ENCODE measurements at places on chromosomes 5 and 9.

DNA sequence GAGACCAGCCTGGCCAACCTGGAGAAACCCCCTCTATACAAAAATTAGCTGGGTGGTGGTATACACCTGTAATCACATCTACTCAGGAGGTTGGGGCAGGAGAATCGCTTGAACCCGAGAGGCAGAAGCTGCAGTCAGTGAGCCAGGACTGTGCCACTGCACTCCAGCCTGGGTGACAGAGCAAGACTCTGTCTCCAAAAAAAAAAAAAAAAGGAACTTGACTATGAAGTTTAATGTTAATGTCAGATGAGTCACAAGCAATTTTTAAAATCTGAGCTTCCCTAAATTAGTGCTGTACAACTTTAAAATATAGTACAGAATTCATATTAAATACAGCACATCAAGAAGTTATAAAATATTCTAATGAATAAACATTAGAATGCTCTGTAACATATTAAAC is 1.5 kb downstream of the MEIKIN start:
- no peak for ATAC-seq

DNA sequence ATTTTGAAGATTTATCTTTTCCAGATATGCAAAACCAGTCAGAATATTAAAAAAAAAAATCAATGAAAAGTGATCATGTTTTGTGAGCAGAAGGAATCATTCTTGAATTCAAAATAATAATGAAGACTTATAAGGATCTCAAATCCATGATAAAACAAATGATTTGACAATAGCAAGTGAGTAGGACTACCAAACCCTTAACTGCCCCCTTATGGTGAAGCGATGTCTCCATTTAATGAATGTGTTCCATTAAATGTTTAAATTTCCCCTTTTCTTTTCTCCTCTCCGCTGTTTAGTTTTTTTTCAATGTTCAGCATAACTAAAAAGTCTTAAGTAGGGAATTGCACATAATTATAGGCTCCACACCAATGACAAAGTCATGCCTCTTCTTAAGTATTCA is 12.2 kb upstream of the MARCHF3 start:
- no peak for ATAC-seq

- no peak for ATAC-seq
Observed at GRCh38 chr5:67047616-67048015, 149.0 kb downstream of the CD180 start.

DNA sequence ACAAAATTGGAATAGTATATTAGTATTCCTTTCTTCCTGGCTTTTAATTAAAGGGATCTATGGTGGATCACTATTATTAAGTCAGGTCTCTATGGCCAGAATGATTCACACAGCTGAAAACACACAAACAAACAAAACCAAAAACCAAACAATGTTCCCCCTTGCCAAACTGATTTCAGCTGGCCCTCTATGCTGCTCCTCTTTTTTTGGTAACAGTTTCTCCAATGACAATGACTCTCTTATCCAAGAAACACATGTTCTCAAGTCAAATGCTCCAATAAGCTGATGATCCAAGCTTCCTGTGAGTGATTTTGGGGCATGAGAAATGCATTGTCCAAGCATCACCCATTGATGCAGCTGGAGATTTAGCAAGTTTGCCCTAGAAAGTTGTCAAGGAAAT is 193.4 kb upstream of the TUT7 start:
- no peak for ATAC-seq

GRCh38 chr9:91275655-91276054 is 86.1 kb downstream of the AUH start:
- no peak for ATAC-seq

DNA sequence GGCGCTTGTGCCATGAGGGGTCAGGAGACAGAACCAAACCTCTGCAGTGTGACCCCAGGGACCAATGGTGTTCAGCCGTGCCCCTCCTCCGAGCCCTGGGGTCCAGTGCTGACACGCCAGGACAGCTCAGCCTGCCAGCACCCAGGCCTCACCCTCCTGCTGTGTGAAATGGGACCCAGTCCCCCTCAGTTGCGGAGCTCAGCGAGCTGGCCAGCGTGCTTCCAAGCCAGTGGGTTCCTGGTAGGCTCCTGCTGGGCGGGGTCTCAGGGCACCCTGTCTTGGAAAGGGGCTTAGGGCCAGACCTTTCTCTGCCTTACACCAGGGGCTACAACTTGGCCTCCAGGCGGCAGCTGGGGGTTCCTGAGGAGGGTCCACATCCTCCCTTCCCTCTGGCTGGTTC is 4.4 kb downstream of the RNF44 start:
- ATAC-seq: no peak

- no peak for ATAC-seq
Observed at GRCh38 chr9:28007097-28007817, 434.0 kb upstream of the C9orf72 start.

- ATAC-seq: no peak
Observed at GRCh38 chr9:6268826-6269397, 53.3 kb downstream of the IL33 start.

- no peak for ATAC-seq
Observed at GRCh38 chr5:107618242-107618641, 52.5 kb downstream of the EFNA5 start.

- peak; percentile 93 for ATAC-seq
Observed at GRCh38 chr9:106892632-106893031, 29.7 kb downstream of the ZNF462 start.

DNA sequence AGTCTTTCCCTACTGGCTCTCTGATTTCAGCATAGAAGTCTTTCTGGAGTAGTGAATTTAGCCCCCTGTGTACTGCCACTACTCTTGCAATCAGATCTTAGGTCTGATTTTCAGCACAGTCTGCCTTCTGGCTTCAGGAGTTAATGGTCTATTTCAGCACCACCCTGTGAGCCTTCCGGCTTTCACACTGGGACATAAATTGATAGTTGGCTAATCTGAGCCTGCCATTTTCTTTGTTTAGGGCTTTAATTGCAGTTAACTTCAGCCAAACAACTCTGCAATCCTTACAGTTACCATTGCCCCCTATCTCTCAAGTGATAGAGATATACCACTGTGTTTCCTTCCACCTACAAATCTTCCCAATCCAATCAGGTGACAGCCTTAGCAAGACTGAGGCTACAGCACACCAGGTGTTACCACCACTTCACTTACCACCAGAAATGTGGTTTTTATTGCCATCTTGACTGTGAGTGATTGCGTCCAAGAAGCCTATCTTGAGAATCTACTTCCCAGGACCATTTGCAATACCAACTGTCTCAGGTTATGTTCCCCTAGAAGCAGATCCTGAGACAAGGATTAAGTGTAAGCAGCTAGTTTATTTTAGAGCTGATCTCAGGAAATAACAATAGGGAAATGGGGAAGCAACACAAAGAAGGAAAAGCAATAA is 51.9 kb upstream of the NEK6 start:
- no peak for ATAC-seq

Data from gastroesophageal sphincter (tissue), 4 donors.